ENCODE measurements at places on chromosomes 5 and 9.

DNA sequence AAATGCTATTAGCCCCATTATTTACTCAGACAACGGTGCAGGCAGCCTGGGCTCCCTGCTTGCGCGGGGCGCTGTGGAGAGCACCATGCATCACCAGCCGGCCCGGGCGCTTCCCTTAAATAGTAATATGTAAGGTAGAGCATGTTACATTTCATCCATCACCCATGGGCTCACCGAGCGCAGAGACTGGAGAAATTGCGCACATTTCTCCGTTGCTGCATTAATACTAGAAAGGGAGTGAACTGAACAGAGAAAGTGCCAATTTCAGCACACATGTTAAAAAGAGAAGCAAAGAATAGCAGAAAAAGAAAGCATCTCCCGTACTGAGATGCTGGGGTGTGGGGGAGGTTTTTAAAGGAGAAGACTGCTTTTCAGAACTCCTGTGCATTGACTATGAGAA is 400.3 kb downstream of the ZSWIM6 start:
- no peak for DNase-seq

DNA sequence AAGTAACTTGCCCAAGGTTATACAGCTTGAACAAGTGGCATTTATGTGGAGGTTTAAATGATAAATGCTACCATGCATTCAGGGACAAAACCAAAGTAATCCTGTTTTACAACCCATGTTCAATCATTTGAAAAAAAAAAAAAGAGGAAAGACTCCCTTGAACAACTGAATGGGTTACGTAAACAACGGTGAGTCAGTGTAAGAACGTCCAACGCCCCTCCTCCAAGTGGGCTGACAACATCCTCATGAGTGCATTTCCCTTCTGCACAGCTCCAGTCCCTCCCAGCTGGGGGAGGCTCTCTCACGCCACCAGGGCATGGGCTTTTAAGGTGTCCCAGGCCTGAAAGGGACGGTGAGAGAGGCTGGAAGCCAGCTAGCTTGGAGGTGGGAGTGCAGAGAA is 90.0 kb downstream of the PRRT1B start:
- peak; percentile 83 for DNase-seq

DNA sequence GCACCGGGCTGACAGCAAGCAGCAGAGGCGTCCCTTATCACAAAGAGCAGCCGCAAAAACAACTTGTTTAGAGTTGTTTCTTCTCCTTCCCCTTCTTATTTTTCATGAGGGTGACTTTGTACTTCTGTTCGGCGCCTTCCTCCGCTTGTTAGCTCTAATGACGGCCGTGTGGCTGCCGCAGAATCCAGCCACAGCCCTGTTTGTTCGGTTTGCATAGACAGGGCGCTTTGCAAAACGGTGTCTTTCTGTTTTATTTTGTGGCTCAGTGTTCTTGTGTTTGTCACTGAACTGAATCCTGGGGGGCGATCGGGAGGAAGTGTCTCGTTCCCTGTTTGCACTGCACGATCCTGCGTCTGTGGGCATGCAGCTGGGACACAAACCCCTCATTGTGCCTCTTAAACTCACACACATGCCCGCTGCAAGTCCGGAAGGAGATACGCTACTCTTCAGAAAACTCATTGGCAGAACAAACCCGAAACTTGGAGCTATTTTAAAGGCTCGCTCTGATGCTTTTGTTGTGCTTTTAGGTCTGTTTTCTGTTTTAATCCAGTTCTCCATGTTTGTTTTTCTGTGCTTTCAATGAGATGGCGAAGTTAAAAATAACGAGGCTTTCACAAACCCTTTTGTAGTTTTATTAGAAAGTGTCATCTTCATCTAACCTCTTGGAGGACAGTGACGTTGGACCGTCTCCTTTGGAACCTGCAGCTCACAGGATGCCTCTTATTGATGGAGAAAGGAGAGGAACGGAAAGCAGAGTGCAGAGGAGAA is 213.9 kb downstream of the IRX2 start:
- DNase-seq: no peak

DNA sequence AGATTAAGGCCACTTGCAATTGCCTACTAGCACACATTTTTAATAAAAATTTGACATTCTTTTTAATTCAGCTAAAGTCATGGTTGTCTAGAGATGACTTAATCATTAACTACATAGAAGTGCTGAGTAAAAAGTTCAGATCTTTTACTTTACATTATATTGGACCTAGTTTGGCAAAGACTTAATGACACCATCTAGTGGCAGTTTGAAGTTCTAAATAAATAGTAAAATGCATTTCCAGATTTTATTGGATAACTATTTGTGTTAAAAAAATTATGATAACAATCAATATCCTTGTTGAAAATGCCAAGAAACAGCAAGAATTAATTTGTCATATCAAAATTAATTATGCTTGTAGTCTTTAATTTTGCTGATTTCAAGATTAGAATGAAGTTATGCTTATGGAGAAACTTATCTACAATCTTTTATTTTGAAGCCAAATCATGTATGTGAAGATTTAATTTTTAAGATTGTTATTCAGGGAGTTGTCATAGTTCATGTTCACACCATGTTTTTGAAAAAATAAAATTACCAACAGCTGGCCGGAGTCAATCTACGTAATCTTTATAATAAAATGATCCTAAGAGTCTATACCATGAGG is 69.6 kb upstream of the PJA2 start:
- no peak for DNase-seq

DNA sequence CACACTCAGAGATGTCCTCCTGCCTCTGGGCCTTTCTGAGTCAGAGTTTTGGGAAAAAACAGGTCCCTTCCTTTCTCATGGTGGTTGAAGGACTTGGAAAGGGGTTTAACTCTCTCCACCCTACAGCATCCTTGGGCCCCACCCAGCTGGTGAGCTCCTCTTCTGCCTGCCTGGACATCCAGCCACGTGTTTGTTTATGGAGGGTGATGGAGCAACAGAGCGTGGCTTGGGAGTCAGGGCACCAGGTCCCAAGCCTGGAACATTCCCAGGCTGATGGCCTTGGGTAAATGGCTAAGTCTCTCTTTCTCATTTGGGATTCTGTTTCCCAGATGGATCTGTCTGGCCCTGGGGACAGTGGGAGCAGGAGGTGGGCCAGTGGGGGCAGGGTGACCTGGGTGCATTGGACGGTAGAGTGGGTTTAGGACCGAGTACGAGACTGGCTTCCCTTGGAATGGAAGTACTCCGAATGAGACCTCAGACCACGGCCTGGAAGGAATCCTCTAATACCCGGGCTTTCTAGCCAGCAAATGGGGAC is 141.1 kb upstream of the IRX2 start:
- no peak for DNase-seq

DNA sequence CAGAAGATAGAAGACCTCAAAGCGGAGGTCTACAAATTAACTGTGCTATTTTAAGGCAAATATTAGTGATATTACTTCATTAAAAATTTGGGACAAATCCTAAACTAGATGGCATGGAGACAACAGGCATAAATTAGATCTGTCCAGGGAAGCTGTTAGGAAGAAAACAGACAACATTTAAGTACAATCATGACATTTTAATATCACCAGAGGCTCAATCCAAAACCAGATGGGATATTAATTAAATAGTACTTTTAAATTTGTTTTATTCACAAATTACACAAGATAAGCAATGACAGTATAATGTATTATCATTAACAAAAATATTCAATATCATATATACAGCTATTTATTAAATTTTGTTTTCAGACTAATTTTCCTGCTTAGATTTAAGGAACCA is 161.1 kb downstream of the AP3B1 start:
- no peak for DNase-seq

GRCh38 chr9:113499876-113500497 is 36.5 kb downstream of the RGS3 start:
- no peak for DNase-seq

- no peak for DNase-seq
These were observed 323.8 kb upstream of the IRX4 start for GRCh38 chr5:2206293-2207108.

DNA sequence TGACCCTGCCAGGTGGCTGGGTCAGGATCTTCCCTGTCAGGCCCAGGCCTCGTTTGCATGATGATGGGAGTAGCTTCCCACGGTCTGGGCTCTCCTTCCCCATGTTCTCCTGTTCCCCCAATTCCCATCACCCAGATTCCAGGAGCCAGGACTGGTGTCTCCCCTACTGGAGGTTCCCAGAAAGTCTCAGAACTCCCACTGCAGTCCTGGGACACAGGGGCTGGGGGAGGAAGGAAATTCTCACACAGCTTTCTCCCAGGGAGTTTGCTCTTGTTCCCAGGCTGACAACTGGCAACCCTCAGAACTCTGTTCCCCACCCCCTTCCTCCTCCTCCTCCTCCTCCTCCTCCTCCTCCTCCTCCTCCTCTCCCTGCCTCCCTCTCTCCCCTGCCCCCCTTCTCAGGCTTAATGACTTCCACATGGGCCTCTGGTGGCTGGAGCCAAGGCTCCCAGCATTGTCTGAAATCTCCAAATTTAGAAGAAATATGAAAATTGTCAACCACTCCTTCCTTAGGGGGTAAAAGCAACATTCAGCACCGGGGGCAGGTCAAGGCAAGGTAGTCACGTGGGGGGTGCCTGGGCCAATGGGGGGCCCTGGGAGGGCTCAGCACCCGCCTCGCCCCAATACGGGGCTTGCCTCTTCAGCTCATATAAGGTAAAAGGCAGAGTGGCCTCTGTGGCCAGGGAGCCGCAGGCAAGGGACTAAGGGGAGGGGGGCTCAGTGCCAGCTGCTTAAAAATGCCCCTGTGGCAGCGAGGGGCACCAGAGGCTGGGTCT is 27.3 kb upstream of the IL17B start:
- DNase-seq: peak; percentile 99

- DNase-seq: peak; percentile 13
These were observed 52.3 kb upstream of the IFNK start for GRCh38 chr9:27471789-27472188.

DNA sequence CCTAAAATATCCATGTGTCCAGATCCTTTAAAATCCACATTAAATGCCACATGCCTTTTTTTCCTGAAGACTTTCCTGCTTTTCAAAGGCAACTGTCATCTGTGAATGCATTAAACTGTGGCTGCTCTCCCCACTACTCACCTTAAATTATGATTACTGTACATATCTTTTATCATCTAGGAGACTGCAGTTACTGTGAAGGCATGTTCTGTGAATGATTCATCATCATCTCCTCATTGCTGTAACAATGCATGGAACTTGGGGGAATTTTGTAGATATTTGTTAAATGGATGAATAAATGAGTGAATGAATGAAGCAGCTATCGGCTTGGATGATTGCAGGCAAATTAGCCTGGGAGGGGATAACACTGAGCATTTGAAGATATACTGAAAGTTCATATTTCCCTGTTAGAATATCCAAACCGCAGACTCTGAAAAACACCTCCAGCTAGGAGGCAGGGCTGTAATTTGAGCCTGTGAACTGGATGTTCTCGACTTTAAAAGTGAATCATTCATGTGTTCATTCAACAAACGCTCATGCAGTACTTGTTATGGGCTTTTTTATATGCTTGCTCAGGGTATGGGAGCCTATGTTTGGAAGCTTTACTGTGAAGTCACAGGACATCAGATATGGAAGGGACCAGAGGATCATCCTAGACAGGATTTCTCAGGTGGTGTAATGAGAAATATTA is 519.2 kb downstream of the KIF4B start:
- DNase-seq: no peak

DNA sequence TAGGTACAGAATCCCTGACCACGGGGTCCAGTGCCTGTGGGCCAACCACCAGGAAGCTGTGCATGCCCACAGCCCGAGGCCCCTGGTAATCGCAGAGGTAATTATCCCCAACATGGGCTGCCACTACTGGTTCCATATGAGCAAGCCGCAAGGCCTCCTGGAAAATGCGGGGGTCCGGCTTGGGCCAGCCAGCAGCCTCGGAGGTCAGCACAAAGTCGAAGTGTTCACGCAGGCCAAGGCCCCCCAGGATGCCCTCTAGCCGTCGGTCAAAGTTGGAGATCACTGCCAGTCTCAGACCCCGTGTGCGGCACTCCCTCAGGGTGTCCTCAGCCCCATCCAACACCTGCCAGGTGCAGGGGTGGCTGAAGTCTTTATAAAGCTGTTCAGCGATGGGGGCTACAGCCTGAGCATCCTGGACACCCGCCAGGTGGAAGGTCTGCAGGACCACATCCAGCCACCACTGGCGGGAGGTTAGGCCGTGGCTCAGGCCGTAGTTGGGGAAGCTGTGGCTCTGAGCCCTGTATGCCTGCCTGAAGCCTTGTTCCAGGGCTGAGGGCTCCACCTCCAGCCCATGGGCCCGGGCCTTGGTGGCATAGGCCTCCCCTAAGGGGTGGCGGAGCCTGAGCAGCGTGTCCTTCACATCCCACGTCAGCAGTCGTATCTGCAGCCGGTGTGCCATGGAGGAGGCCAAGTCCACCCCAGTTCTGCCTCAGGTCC is 3.0 kb downstream of the HDHD3 start:
- no peak for DNase-seq

DNA sequence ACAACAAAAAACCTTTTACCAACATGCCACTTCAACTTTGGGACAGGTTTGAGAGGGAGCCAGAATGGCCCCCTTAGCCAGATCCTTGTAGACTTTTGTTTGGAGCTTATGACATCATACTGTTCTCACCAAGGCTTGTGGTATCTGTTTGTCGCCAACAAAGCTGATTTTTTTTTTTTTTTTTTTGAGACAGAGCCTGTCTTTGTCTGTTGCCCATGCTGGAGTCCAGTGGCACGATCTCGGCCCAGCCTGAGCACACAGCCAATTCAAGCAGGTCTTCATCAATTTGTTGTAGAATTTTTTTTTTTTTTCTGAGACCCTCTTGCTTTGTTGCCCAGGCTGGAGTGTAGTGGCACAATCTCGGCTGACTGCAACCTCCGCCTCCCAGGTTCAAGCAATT is 26.4 kb upstream of the NTNG2 start:
- DNase-seq: no peak

DNA sequence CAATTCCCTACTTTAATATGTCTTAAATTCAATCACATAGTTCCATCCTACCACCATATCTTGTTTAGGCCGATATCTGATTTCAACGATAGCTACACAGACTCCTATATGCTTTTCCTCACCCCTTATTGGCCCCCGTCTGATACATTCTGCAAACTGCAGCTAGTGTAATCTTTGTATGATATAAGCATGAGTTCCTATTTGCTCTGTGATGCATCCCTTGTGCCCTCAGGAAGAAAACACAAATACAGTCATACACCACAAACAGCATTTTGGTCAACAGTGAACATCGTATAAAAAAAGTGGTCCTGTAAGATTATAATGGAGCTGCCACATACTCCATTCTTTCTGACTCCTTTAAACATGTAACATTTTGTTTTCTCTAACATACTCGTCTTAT is 837.8 kb upstream of the CDH6 start:
- no peak for DNase-seq

DNA sequence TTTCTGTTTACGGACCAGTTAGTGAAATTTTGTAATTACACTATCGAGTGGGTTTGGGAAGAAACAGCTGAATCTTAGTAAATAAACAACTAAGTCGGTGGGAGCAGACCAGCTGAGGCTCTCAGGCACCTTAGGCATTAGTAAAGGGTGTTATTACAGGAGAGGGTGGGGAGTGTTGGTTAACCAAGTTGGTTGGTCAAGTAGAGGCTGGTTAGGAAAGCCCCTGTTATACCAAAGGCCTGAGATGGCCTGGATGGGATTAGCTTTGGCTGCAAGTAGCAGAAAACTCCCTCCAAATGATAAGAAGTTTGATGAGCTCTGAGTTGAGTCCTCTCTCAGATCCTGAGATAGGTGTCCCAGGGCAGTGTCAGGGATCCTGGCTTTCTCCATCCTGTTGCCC is 81.3 kb downstream of the PPARGC1B start:
- no peak for DNase-seq

GRCh38 chr9:89036891-89037290 is 45.6 kb downstream of the S1PR3 start:
- no peak for DNase-seq

Data from fibroblast of skin of left biceps (primary cell).